ENCODE measurements at places on chromosomes 11 and 22.

GRCh38 chr11:33195462-33196173 is 34.3 kb upstream of the CSTF3 start:
- no peak for DNase-seq

- DNase-seq = no peak
Observed at GRCh38 chr22:45534339-45535192, 31.9 kb downstream of the FBLN1 start.

DNA sequence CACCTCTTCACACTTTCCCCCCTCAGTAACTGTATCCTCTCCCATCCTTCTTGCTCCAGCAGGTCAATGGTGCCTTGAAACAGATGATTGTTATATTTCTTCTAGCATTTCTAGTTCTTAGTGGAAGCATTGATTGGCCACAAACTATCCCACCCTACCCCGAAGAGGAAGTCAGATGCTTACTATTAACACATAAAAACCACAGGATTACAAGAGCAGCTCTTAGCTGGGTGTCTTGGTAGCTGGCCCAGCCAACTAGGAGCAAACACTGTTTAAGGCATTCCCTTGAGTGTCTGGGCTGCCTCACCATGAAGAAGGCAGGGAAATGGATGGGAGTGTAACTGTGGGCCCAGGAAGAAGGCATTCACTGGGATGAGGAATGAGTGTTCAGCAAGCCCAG is 176.6 kb downstream of the GRIK4 start:
- no peak for DNase-seq

DNA sequence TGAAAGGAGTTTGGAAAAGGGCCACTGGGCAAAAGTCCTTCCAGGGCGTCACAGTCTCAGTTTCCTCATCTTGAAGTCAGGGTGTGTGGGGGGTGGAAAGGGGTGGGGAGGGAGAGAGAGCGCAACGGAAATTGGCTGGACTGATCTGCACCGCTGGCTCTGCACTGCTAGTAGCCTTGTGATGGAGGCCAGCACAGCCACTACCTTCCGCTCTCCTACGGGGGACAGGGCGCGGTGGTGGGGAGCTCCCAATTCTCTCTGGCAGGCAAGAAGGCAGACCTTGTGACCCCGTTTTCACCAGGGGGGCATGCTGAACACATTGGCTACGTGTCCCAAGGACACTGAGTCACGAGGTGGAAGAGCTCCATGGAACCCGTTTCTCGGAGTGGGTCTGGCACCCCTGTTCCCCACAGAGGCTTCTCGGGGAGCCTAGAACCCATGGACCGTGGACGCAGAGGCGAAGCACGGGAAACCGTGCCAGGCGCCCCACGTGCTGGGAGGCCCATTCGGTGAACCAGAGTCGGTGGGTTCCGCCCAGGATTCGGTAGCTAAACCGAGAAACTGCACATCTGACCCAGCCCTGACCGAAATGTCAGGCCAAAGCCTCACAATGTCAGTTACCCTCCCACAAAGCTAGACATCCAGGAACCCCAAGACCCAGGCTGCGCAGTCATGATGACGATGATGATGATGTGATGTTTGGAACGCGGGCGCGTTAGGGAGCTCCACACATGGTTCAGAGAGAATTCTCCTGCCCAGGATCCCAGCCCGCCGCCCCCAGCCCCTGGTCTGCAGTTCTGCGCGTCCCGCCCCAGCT is 28.3 kb upstream of the WNT11 start:
- peak; percentile 5 for DNase-seq

DNA sequence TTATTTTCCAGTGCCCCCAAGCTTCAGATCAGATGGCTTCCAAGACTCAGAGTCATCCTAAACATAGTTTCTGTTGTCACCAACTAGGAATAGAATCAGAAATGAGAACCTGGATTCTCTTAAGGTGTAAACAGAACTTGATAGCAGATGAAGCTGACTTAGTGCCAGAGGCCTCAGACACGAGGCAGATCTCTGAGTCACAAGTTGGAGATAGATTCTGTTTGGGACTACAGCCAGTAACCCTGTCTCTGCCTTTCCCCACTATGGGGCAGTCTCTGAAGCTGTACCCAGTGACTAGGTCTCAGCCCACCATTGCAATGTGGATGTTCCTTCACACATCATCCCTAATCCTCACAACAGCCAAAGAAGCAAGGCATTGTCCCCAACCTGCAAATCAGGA is 25.4 kb downstream of the NEU3 start:
- peak; percentile 26 for DNase-seq

DNA sequence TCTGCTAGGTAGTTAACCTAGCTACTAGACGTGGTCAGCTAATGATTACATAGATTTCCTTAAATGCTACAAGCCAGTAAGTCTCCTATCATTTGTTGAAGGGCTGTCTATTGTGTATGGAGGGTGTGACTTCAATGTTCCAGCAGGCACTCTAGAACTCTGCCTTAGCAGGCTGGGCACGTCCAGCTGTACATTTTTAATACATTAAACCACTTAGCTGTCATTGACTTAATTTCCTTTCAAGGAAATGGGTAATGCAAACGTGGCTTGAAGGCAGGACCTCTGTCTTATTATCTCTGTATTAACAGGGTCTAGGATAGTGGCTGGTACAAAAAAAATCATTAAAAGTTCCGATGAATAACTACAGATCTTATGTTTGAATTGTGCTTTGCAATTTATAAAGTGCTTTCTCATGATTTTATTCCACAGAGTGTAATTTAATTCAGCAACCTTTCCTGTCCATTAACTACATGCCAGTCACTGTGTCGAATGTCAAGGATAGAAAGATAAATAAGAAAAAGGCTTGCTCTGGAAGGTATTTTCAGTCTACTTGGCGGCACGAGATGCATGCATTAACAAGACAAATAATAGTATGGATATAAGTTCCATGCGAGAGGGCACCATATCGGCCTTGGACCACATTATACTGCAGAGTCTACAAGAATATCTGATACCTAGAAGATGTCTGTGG is 60.3 kb downstream of the APOL3 start:
- no peak for DNase-seq

GRCh38 chr11:103295704-103296103 is 186.5 kb downstream of the DYNC2H1 start:
- DNase-seq = peak; percentile 10

GRCh38 chr11:19597206-19597605 is 115.4 kb upstream of the NAV2 start:
- no peak for DNase-seq

- no peak for DNase-seq
Observed at GRCh38 chr11:113106507-113106906, 145.3 kb downstream of the NCAM1 start.

DNA sequence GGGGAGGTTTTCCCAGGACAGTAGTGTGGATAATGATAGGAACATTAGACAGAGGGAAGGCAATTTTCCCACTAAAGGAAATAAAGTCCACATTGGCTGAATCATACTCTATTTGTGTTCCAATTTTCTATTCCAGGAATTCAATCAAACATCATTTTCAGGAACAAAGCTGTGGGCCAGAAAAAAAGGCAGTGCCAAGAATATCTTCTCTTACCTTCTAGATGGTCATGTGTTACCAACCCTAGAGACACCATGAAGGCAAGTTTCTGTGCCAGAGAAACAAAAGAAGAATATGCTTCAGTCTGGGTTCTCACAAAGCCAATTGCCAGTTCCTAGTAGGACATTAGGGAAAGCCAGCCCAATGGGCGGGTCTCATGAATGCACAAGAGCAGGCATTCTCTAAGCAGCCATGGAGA is 27.5 kb downstream of the LARGE2 start:
- no peak for DNase-seq

DNA sequence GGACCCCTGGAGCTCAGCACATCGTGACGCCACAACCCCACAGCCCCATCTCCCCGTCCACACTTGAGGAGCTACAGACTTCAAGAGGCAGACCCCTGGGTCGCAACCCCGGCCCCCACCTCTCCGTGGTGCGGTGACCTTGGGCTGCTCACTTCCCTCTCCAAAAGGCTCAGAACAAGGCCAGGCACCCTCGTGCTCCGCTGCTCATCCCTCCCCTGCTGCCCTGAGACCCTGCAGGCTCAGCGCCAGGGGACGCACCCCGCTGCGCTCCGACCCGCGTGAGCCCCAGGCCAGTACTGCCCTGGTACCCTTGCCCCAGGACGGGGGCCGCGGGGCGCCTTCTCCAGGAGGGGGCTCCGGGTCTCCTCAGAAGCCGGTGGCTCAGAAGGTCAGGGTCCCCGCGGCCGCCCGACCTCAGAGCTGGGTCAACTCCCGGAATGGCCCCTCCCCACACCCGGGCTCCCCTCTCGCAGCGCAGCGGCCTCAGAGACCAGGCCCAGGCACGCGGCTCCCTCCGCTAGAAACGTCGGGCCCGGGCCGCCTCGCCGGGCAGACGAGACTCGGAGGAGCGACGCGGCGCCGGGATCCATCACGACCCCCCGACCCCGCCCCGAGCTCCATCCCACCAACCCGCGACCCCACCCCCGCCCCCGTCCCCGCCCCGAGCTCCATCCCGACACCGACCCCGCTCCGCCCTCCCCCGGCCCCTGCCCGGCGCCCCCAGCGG is 563 bp downstream of the GATD1 start:
- peak; percentile 40 for DNase-seq

- DNase-seq = no peak
Observed at GRCh38 chr11:107590460-107591377, at the start of gene ELMOD1. Gene ELMOD1, plus strand, starts transcription at chr11:107591147. Its CDS starts 27,043 bp downstream, at chr11:107618190.

DNA sequence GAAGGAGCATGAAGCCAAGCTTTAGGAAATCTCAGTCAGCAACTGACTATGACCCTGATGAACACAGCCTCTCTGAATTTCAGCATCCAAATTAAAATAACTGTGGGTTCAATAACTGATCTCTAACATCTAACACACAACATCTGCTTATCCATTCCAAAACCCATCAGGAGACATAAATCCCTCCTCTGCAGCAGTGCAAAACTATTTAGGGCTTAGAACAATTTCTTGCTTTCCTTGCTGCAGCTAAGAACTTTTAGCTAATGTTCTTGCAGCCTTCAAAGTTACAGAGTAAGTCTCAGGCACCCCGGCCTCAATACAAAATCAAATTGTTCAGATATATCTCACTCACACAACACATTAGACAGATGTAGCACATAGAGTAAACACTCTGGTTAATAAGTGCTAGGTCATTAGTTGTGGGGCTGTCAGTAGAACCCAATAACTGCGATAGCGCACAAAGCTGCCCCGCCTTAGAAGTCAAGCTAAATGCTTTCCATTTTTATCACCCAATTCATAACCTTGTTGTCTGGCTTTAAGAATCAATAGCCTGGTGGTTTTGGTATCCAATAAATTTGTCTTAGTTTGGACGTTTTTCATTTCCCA is 139.6 kb downstream of the LARGE1 start:
- no peak for DNase-seq

DNA sequence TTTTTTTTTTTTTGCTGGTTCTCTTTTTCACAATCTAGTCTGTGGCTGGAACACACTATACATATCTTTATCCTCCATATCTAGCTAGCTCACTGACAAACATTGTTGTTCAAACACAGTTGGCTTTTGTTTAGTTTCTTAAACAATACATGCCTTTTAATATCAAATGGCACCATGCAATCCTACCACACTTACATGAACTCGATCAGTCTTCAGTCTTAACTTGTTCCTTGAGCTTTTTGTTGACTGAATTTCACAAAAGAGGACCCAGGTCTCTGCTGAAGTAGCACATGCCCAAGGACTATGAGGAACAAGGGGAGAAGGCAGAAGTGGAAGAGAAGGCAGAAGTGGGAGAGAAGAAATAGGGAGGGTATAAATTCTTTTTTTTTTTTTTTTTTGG is 25.5 kb downstream of the TMEM123 start:
- no peak for DNase-seq

DNA sequence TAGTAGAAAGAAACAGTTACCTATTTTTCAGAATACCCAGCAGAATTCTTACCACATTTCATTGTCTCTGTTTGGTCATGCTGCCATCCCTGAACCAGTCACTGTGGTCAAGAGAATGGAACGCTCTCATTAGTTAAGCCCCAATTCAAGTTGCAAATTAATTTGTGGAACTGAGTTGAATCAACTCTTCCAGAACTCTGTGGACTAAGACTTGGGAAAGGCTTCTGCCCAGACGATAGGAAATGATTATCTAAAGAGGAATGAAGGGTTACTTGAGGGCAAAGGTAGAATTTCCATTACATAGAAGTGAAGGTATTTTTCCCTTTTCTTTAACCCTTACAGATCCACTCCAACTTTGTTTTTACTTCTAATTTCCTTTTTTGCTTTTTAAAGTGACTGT is 286.4 kb downstream of the DYNC2H1 start:
- DNase-seq = peak; percentile 40
